GF-D8 (cell line): ENCODE measurements at places on chromosomes 6 and 20.

DNA sequence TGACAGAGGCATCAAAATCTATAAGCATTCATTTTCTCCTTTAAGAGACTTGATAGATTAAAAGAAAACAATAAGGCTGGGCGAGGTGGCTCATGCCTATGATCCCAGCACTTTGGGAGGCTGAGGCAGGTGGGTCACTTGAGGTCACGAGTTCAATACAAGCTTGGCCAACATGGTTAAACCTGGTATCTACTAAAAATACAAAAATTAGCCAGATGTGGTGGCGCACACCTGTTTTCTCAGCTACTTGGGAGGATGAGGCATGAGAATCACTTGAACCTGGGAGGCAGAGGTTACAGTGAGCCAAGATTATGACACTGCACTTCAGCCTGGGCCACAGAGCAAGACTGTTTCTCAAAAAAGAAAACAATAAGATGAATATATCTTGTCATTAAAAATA lies 39.3 kb upstream of the LOC128125822 start:
- no peak for DNase-seq

- peak; percentile 19 for DNase-seq
These were observed 982 bp downstream of the HECA start for GRCh38 chr6:139135578-139136545.

GRCh38 chr6:75250552-75250951 lies 7.0 kb upstream of the COX7A2 start:
- DNase-seq, result no peak

DNA sequence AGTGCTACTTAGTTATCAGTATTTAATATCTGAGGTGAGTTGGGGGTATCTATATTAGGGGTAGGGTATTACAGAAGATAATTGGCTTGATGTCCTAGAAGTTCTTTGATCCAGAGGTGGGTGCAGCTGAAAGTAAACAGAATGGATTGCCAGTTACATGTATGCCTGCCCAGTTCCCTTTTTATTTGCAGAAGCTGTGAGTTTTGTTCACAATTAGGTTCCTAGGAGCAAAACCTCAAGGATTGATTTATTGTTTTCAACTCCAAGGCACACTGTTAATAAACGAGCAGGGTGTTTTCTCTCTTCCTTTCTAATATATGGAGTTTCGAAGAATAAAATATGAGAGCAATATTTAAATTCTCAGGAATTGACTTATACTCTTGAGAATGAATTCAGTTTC lies 129.0 kb downstream of the SULF2 start:
- DNase-seq, result no peak

- no peak for DNase-seq
These were observed 56.6 kb downstream of the TGM2 start for GRCh38 chr20:38108438-38108985.

DNA sequence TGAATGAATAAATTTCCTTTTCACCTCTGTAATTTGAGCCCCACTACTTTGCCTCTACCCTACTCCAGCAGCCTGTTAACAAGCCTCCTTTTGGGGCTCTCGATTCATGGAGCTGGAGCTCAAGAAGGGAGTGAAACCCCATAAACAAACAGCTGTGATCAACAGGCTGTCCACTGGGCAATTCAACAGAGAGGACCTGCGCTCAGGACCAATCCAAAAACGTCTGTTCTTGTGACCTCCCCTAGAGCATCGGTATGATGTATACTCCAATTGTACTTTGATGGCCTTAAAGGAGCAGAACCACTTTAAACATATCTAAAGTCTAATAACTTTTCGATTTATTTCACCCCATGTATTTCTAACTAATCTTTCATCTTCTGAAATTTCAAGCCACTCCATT lies 37.4 kb downstream of the HIVEP2 start:
- DNase-seq, result no peak

DNA sequence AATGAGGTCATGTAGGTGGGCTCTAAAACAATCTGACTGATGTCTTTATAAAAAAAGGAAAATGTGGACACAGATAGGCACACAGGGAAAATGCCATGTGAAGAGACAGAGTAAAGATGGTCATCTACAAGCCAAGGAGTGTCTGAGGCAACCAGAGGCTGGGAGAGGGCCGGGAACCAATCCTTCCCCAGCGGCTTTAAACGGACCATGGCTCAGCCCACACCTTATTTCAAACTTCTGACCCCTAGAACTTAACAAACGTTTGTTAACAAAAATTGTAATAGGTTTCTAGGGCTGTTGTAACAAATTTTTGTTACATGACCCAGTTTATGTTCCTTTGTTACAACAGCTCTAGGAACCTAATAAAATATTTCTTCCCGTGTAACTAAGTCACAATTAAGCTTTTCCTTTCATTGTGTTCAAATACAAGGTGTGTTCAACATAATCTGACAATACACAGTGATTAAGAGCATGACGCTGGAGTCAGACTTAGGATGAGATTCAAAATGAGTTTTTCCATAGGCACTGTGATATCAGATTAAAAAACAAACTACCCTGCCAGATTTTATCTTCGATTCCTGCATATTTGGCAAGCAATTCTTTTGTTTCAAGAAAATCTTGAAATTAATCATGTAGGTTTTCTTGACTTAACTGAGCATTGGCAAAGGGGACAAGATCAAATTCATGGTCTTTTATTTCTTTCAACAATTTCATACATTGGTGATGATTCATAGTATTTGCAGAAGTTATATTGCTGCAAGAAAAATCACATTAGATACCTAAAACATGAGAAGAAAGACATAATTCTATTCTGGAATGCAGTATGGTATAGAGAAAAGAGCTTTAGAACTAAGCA lies 169.5 kb upstream of the RIPOR2 start:
- no peak for DNase-seq

GRCh38 chr20:63370618-63371187 lies 9.6 kb upstream of the CHRNA4 start:
- no peak for DNase-seq

DNA sequence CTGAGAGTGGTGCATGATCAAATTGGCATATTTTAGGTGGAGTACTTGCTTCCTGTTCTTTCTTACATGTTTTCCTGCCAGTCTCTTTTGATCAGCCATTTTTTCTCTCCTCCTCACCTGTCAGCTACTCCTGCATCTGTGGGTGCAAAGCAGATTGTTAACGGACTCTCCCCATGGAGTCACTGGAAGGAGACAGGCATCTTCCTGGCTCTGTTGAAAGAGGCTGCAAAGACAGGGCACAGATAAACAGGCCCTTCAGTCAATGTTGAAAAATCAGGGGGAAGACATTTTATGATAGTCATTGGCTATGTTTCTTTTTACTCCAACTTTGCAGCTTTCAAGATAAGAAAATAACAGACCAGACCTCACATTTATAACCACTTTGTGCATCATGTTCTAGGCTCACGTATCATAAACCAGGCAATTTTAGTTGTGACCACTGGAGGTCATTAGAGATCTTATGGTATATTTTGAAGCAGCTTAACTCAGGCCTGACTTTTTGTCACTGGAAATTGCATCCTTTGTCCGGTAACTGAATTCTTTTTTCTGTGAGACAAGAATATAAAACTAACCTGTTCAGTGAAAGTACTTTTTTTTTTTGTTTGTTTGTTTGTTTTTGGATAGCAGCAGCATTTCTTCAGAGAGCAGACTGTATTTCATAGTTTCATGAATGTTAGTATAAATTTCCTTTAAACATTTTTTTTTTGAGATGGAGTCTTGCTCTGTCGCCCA lies 20.1 kb downstream of the ECT2L start:
- DNase-seq, result peak; percentile 17

DNA sequence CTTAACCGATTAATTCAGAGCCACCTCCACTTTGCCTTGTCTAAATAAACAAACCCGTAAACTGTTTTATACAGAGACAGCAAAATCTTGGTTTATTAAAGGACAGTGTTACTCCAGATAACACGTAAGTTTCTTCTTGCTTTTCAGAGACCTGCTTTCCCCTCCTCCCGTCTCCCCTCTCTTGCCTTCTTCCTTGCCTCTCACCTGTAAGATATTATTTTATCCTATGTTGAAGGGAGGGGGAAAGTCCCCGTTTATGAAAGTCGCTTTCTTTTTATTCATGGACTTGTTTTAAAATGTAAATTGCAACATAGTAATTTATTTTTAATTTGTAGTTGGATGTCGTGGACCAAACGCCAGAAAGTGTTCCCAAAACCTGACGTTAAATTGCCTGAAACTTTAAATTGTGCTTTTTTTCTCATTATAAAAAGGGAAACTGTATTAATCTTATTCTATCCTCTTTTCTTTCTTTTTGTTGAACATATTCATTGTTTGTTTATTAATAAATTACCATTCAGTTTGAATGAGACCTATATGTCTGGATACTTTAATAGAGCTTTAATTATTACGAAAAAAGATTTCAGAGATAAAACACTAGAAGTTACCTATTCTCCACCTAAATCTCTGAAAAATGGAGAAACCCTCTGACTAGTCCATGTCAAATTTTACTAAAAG lies 2.7 kb downstream of the FOXC1 start:
- DNase-seq, result no peak

DNA sequence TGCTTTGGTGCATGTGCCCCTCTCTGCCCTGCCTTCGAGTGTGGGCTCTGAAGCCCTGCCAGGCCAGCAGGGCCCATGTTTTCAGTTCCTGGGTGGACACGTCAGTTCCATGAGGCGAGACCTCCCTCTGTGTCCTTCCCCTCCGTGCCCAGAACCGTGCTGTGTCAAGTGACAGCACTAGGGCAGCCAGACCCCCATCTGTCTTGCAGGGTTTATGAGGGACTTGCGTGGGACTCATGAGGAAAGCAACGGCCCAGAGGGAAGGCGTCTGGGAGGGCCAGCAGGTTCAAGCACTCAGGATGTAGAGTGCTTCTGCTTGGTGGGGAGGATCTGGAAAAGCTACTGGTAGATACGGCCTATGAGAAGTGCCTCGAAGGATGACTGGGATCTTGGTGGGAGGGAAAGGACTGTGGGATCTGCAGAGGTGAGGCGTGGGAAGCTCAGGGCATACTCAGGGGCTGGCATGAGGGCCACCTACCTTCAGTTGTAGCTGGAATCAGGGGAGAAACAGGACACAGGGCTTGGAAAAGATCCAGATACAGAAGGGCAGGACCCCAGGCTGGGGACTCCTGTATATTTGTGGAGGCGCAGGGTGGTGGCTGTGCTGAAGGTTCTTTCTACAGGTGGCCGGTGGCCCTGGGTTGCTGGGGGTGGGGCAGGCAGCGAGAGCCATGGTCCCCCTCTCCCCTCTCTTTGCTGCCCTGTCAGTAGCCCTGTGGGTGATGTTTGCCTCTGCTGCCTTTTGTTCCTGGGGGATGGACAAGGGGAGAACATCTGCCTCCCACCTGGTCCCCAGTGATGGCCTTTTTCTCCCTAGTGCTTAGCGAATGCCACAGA lies 5.5 kb downstream of the NPEPL1 start:
- no peak for DNase-seq
